Central memory CD4-positive, alpha-beta T cell (primary cell): ENCODE measurements at places on chromosomes 6 and 20.

DNA sequence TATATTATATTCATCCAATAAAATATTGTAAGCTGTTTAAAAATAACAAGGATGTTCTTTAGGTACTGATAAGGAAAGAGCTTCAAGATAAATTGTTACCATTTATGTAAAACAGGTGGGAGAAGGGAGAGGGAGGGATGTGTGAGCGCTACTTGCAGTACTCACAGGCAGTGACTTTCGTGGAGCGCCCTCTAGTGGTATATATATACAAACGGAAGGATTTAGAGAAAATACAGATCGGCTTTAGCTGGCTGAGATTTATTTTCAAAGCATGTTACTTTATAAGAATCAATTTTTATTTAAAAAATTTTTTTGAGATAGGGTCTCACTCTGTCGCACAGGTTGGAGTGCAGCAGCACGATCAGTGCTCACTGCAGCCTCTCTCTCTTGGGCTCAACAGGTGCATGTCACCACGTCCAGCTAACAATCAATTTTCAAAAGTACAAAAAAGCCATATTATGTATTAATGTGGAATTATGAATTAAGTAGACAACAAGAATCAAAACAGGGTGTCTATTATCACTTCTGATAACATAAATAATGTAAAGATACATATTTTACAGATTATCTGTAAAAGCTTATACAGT lies 3.3 kb upstream of the MOG start:
- peak; percentile 58 for DNase-seq

- no peak for DNase-seq
These were observed 176.6 kb downstream of the PDE10A start for GRCh38 chr6:165486183-165487137.

GRCh38 chr6:137860394-137861005 lies 6.6 kb upstream of the TNFAIP3 start:
- DNase-seq: no peak

GRCh38 chr6:136031982-136032381 lies 180.5 kb downstream of the PDE7B start:
- no peak for DNase-seq

- DNase-seq: no peak
These were observed 3.0 kb upstream of the CST11 start for GRCh38 chr20:23455639-23456038.

DNA sequence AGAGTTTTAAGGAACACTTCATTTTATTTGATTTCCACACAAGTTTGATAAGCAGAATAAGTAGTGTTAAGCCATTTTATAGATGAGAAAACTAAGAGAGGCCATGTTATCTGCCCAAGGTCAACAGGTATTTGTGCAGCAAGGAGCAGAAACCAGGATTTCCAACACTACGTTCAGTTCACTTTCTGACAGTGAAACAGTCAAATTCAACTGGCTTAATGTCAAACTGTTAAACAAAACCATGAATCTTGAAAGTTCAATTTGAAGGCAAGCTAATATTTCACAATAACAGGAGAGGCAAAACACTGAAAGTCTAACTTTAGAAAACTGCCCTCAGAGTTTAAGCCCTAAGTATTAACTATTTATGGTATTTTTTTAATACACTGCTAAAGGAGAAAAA lies 32.6 kb downstream of the DTNBP1 start:
- DNase-seq: no peak
